ENCODE measurements at places on chromosomes 5 and 9. TPM values are rescaled to one million over a fixed set of nuclear protein-coding genes. Genes with fewer than 3 reads are reported as not detected.

DND1 gene
- 1.3 TPM for total RNA-seq

CCNI2 gene
- total RNA-seq: not detected

SPINK6 gene
- total RNA-seq: not detected

SPATA31D4 gene
- not detected for total RNA-seq

DMRT3 gene
- 1.2 TPM for total RNA-seq

SAPCD2 gene
- total RNA-seq: 0.60 TPM

IFNA13 gene
- total RNA-seq: not detected

TMEM174 gene
- not detected for total RNA-seq

Data from aorta (tissue), 5 donors.